ENCODE measurements at places on chromosomes 12 and 14. TPM values are rescaled to one million over a fixed set of nuclear protein-coding genes. Genes with fewer than 3 reads are reported as not detected.

The RNF10 gene
- 189 TPM for total RNA-seq

The PPP4R3A gene
- 115 TPM for total RNA-seq

The EXOC3L4 gene
- total RNA-seq: not detected

The TSHR gene
- 3.5 TPM for total RNA-seq

The LTA4H gene
- total RNA-seq: 69.1 TPM

The GZMB gene
- 61.9 TPM for total RNA-seq

The CHPT1 gene
- total RNA-seq: 14.3 TPM

The C12orf54 gene
- total RNA-seq: not detected

The GPR135 gene
- total RNA-seq: 0.86 TPM

The IL22 gene
- total RNA-seq: not detected

The ESRRB gene
- total RNA-seq: not detected

The NDUFA9 gene
- 82.6 TPM for total RNA-seq

The AMN gene
- 0.78 TPM for total RNA-seq

The CCDC175 gene
- total RNA-seq: not detected

Measured in activated naive CD4-positive, alpha-beta T cell treated with anti-CD3 and anti-CD28 coated beads, Interleukin-2, amount 10 ng/mL, durations not matched to agents 5 hours and 36 hours (primary cell).